DND-41 (cell line): ENCODE measurements at places on chromosomes 3 and 15.

GRCh38 chr3:188562144-188562543 lies 408.2 kb downstream of the LPP start:
- H3K36me3 ChIP-seq: no peaks in the 10 kb centered on the region
- H3K27ac ChIP-seq: no peak overlapping the region
- no peaks in the 10 kb centered on the region for H3K27me3 ChIP-seq
- H3K4me1 ChIP-seq: no peaks in the 10 kb centered on the region
- no peak overlapping the region for H3K4me3 ChIP-seq
- DNase-seq: no peak

DNA sequence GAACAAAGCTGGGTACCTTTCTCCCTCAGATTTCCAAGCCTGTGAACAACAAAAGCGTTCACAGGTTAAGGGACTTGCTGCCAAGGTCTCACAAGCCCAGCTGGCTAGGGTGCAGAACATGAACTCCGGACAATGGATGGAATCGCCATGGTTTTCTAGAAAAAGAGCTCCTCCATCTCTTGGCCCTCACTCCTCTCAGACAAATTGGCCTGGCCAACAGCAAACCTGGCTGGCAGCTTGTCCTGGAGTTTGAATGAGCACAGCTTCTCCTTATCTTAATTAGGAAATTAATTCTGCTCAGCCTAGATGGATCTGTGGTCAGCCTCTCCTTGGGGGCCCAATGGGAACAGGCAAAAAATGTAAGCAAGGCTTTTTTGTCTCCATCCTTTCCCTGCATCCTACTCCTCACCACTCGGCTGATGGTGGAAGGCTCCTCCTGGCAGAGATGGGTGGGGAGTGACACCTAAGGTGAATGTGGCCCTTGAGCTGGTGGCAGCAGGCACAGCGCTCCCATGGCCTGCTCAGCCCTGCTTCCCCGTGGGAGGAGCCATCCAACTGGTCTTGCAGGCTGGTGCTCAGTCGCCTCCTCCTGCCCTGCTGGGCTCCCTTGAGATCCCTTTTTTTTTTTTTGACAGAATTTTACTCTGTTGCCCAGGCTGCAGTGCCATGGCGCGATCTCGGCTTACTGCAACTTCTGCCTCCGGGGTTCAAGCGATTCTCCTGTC lies 5.8 kb downstream of the KLHL25 start:
- H3K27me3 ChIP-seq: no peaks in the 10 kb centered on the region
- DNase-seq: no peak
- H3K4me3 ChIP-seq: no peak overlapping the region
- no peaks in the 10 kb centered on the region for H3K36me3 ChIP-seq
- no peak overlapping the region for H3K27ac ChIP-seq

DNA sequence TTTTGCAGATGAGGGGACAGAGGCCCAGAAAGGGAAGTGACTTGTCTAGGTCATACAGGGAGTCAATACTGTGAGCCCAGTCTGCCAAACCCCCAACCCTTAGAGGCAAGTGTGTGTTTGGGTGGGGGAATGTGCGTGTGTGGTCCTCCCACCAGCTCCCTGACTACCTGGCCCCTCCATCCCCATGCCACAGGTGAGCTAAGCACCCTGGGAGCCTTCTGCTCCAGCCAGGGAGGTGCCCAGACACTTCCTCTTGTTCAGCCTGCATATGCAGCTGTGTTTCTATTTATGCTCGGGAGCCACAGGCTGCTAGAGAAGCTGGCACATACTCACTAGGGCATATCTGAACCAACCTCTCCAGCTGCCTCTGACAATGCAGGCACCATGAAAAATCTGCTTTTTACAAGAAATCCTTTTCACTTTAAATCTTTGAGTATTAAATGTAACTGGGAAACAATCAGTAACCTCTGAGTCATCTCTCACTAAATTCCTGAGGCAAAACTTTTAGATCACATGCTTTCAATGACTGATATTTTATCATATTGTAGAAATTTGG lies 20.7 kb downstream of the TBC1D2B start:
- no peaks in the 10 kb centered on the region for H3K27me3 ChIP-seq
- peaks cover 21% of the 10 kb centered on the region for H3K36me3 ChIP-seq
- peak; percentile 47 for DNase-seq
- peak overlapping the region; percentile 65 for H3K27ac ChIP-seq
- H3K4me3 ChIP-seq: no peak overlapping the region
- peaks cover 70% of the 10 kb centered on the region for H3K4me1 ChIP-seq

DNA sequence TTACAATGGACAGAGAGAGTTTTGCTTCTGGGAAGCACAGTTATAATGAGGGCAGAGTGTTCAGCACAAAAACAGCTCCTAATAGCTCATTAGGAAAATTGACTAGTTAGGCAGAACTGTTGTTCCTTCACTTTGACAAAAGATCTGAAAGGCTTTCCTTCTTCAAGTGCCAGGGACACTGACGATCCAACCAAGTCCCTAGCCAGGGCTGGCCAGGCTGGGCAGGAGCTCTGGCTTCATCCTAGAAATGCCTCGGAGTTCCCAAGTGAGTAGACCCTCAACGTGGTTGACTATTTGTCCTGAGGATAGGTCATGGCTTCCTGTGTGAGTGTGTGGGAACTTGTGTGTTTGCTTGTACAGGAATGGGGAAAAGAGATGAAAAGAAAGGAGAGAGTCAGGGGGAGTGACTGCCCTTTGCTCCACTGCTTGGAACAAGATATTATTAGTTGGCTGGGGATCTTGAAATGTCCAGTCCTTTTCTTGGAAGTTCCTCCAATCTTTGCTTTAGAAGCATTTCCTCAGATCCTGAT lies 617.9 kb downstream of the NTRK3 start:
- no peaks in the 10 kb centered on the region for H3K36me3 ChIP-seq
- no peak overlapping the region for H3K27ac ChIP-seq
- H3K4me3 ChIP-seq: no peak overlapping the region
- DNase-seq: no peak
- no peaks in the 10 kb centered on the region for H3K4me1 ChIP-seq

DNA sequence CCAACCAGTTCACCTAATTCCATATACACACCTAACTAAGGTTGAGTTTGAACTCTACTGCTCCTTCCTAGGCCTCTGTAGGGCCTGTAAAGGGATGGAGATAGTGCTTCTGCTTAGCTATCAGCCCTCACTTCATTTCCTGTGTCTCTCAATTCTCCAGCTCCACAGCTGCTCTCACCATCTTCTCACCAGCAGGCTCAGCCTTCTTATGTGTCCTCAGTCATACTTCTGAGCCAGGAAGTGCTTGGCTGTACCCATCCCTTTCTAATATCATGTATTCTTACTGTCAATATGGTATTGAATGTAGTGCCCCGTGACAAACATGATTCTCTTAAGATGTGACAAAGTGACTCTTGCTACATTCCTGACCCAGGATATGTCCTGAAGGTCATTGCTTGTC lies 116.9 kb downstream of the SLC9A9 start:
- no peak overlapping the region for H3K4me3 ChIP-seq
- no peak overlapping the region for H3K27ac ChIP-seq
- DNase-seq: peak; percentile 13
- no peaks in the 10 kb centered on the region for H3K36me3 ChIP-seq

DNA sequence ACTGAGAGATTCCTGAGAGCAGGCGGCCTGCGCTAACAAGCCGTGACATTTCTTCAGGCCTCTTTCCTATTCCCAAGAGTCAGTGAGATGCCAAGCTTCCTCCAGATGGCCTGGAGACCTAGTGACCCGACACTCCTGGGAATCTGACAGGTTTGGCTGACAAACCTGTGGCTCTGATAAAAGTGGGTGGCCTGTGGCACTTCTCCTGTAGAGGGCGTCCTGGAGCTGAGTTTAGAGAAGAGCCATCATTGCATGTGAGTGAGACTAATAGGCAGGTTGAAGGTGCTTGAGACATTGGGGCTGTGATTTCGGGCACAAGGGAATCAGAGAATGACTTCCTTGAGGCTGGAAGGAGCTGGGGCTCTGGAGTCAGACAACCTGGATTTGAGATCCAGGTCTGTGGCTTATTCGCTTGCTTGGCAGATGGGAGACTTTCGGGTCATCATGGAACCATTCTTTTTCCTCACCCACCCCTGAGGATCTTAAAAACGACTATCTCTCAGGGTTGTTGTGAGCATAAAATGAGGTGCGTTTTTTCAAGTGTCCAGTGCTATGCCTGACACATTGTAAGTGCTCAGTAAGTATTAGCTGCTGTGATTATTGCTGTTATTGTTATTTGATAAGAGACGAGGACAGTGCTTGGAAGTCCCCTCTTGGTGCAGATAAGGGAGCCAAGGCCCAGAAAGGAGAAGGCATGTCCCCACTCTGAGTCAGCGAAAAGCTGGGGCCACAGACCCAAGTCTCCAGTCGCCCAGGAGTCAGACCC lies 77.2 kb downstream of the SCN10A start:
- peak; percentile 36 for DNase-seq
- H3K36me3 ChIP-seq: no peaks in the 10 kb centered on the region
- H3K27me3 ChIP-seq: peaks cover 18% of the 10 kb centered on the region
- no peaks in the 10 kb centered on the region for H3K4me1 ChIP-seq
- H3K27ac ChIP-seq: no peak overlapping the region
- no peak overlapping the region for H3K4me3 ChIP-seq

DNA sequence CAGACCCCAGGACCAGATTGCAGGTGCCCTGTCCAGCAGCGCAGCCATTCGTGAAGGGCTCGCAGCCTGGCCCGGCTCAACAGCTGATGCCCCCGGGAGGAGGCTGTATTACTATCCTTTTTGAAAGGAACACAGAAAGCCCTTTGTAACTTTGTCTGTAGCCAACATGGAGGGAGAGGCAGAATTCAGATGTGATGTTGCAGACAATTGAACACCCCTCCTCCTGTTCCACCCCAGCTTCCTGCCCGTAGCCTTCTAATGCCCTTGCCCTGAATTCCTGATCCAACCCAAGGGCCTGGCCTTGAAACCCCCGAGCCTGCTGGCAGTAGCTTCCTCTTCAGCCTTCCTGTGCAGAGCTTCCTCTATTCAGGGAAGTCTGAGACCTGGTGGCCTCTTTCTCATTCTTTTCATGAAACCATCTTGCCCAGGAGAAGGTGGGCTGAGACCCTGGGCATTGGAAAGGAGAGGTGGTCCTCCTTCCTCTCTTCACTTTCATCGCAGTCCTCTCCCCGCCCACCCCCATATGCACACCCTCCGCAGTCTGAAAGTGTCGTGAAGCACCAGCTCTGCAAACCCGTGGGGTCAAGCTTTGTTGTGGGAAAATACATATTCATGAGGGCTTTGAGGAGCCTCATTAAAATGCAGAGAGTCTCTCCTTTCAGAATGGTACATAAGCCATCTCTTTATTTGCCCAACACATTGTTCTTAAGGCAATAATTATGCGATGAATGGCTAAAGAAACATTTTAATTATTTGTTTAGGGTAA lies 109.2 kb downstream of the APBA2 start:
- no peaks in the 10 kb centered on the region for H3K4me1 ChIP-seq
- H3K36me3 ChIP-seq: no peaks in the 10 kb centered on the region
- no peak overlapping the region for H3K4me3 ChIP-seq
- H3K27ac ChIP-seq: no peak overlapping the region
- H3K27me3 ChIP-seq: no peaks in the 10 kb centered on the region
- DNase-seq: no peak

GRCh38 chr15:91150502-91151160 lies 50.6 kb downstream of the SV2B start:
- no peak overlapping the region for H3K4me3 ChIP-seq
- no peak overlapping the region for H3K27ac ChIP-seq
- no peaks in the 10 kb centered on the region for H3K4me1 ChIP-seq
- DNase-seq: no peak

- peak overlapping the region; percentile 79 for H3K4me3 ChIP-seq
- peaks cover 31% of the 10 kb centered on the region for H3K36me3 ChIP-seq
- peak overlapping the region; percentile 85 for H3K27ac ChIP-seq
- peak; percentile 97 for DNase-seq
- peaks cover 17% of the 10 kb centered on the region for H3K4me1 ChIP-seq
These were observed 26.8 kb upstream of the MTHFS start for GRCh38 chr15:79923515-79924169.

DNA sequence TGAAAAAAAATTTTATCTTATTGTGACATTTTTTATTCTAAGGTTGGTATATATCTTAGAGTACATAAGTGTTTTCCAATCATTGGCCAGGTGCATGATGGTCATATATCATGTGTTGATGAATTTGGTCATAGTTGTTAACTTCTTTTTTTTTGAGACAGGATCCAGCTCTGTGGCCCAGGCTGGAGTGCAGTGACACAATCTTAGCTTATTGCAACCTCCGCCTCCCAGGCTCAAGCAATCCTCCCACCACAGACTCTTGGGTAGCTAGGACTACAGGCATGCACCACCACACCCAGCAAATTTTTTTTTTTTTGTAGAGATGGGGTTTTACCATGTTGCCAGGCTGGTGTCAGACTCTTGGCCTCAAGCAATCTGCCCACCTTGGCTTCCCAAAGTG lies 44.0 kb downstream of the PCCB start:
- H3K36me3 ChIP-seq: peaks cover 65% of the 10 kb centered on the region
- H3K4me3 ChIP-seq: no peak overlapping the region
- DNase-seq: no peak
- H3K27ac ChIP-seq: no peak overlapping the region
- H3K4me1 ChIP-seq: no peaks in the 10 kb centered on the region
- H3K27me3 ChIP-seq: no peaks in the 10 kb centered on the region
